ENCODE measurements at places on chromosomes 7 and 10. TPM values are rescaled to one million over a fixed set of nuclear protein-coding genes. Genes with fewer than 3 reads are reported as not detected.
A peak's percentile ranks its signal among the peaks of the same experiment; 100 is the strongest.

SGPL1 gene
- total RNA-seq, result 27.5 TPM

ZWINT gene
- total RNA-seq, result 26.7 TPM

NRP1 gene
- total RNA-seq, result 152 TPM

SYT15 gene
- total RNA-seq, result 1.2 TPM

EIF5AL1 gene
- 0.65 TPM for total RNA-seq

STEAP1B gene
- 45.1 TPM for total RNA-seq

NAT16 gene
- not detected for total RNA-seq

- peak; percentile 60 for DNase-seq
Measured at GRCh38 chr10:12709000-12709401, 292.5 kb downstream of the CCDC3 start.

GRCh38 chr10:89540420-89540949 lies 5.1 kb upstream of the SLC16A12 start:
- DNase-seq, result peak; percentile 62

DNA sequence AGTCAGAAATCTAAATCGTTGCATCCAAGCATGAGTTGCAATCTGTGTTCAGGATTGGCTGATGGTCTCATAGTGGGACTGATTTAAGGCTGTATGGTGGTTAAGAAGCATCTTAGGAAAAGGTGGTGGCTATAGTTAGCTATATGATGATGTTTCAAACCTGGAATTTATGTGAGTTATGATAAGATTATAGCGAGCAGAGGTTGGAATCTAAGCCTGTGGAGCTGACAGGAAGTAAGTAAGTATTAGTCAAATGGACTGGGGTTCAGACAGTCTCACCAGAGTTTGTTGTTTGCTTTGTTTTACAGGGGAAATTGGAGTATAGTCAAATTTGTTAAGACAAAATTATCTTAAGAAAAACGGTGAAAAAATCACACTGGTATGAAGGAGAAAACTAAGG lies 56.7 kb downstream of the ANKRD7 start:
- DNase-seq, result no peak

DNA sequence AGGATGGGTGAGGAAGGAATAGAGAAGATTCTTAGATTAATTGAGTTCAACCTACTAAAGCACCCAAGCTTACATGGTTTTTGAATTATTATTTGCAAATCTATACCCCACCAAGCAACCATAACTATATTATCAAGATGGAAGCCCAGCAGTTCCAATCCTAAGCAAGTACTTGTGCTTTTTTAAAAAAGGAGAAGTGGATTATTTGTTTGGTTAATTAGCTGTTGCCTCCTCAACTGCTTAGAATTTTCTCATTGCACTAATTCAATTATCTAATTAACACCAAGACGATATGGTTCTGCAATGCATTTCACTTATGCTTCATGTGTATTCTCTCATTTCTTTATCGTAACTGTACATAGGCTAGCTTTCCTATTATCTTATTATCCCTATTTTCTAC lies 27.3 kb upstream of the WIPF3 start:
- no peak for DNase-seq

DNA sequence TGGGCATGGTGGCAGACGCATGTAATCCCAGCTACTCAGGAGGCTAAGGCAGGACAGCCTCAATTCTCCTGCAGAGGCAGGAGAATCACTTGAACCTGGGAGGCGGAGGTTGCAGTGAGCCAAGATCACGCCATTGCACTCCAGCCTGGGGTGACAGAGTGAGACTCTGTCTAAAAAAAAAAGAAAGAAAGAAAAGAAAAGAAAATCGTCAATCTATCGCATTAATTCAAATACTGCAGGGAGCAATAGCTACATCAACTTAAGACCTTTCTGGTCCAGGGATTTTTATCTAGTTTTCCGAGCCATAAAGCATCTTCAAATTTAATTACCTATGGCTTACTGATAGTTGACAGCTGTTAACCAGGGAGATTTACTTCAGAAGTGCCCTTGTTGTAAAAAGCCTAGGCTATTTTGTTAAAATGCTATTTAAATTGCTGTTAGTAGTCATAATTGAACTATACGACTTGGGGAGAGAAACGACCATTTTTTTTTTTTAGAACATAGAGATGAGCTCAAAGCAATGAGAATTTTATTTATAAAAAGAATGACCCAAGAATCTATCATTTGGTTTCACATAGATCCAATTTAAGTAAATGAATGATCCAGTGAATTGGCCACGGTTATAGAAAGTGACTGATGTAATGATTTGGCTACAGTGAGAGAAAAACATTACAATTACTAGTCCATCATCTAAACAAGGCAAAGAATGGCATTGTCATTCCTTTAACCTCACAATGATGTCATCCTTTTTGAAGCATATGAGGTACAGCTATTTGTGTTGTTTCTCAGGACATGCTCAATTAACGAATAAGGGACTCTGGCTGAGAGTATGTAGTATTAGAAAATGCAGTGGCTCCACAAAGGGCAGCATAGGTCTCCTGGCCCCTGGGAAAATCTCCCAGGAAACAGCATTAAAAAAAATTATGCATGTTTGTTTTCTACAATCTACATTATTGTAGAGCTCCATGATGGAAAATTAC lies 85.3 kb downstream of the SEMA3C start:
- peak; percentile 77 for DNase-seq

- DNase-seq, result no peak
Measured at GRCh38 chr7:85412912-85413311, 226.1 kb upstream of the SEMA3D start.

DNA sequence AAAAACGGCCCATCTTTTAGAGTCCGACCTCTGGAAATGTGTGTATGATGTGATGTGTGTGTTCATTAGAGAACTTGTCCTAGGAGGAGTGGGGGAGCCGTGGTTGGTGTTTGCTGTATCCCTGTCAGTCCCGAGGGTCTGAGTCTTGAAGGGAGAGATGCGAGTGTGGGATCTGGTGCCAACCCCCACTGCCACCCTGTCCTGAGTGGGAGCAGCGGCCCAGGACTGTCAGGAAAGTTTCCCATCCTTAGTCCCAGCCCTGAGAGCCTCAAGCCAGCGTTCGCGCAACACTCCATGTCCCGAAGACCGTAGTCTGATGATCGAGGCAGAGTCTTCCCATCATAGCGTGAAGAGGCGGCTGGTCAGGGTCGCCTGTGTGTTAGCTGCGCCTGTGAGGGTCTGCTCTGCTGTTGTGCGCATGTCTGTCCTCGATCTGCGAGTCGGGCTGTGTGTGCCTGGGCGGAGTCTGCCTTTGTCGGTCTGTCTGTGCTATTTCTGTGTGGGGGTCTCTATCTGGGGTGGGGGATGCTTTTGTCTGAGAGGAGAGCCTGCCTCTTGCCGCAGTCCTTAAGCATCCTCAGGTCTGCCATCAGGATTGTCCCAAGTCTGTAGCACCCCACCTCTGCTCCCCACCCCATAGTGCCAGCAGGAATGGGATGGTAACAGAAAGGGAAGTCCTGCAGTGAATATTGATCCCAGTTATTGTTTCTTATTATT lies 514 bp upstream of the CHAT start:
- DNase-seq, result no peak

DNA sequence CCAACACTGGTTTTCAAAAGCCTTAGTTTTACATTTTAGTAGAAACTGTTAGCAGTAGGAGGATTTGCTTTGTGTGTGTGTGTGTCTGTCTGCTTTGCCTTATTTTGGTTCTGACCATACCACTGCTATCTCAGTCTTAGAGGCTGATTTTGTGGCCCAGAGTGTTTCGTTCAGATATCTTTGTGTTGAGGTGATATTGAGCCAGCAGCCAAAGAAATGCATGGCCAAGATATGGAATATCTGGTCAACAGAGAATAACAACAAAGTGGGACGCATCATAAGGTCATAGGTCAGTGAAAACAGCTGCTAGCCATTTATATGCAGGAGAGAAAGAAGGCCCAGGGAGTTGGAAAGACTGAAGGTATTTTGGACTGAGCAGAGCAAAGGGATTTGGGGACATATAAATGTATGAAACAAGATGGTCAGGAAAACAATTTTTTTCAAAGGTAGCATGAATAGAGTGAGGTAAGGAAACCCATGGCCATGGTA lies 47.7 kb downstream of the KIAA1217 start:
- no peak for DNase-seq

DNA sequence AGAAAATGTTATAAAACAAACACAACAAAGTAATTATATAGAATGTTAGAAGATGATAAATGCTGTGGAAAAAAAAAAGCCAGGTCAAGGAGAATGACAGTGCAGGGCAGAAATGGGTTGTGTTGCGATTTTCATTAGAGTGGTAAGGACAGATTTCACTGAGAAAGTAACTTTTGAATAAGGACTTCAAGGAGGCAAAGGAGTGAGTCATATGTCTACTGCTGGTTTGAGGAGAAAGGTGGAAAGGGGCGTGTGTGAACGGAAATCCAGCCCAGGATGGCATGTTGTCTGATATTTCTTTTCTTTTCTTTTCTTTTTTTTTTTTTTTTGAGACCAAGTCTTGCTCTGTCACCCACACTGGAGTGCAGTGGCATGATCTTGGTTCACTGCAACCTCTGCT lies 12.3 kb upstream of the DLD start:
- DNase-seq, result no peak

GRCh38 chr10:45461034-45461433 lies 87.0 kb downstream of the ALOX5 start:
- no peak for DNase-seq

DNA sequence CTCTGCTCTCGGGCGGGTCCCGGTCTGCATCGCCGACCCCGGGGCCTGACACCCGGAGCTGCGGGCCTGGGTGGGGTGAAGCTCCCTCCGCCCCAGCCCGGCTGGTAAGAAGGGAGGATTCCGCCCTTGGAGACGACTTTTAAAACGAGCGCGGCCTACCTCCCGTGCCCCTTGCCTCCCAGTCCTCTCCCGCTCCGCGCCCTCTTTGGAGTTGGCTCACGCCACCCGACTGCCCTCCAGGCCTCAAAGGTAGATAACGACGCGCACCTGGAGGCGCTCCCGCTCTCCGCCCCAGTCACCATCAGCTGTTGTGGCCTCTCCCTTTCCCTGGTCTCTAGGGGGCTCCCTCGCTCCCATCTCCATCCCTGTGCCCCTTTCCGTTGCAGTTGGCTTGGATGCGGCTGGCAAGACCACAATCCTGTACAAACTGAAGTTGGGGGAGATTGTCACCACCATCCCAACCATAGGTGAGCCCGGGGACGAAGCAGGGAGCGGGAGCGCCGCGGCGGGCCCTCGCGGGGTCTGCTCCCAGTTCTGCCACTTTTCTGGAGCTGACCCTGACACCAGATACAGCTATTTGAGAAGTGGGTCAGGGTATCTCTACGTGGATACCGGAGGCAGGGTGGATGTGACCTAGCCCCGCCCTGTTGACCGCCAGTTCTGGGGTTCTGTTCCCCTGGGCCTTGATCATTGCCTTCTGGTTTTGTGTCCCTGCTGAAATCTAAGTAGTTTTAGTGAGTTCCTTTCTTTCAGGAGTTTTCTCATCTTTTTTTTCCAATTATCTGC lies 679 bp downstream of the ARF5 start:
- peak; percentile 66 for DNase-seq

GRCh38 chr7:55484834-55485233 lies 87.5 kb downstream of the VOPP1 start:
- no peak for DNase-seq

DNA sequence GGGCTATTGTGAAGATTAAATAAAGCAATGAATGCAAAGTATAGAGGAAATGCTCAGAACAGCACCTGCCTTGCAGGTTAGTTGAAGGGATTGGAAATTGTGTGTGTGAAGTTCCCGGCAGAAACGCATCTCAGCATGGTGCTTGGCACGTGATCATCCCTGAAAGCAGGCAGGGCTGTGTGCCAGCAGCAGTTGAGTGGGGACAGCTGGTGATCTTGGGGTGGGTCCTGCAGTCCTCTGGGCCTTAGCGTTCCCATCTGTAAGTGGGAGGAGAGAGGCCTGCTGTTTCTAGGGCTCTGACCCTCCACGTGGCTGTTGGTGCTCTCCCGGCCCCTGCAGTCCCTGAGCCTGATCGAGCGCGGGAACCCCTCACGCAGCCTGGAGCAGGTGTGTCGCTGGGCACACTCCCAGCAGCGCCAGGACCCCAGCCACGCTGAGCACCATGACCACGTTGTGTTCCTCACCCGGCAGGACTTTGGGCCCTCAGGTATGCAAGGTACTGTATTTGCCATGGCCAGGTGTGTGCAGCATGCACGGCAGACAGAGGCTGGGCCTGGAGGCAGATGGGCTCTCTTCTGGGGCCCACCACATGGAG lies 55.3 kb downstream of the TBATA start:
- DNase-seq, result no peak

DNA sequence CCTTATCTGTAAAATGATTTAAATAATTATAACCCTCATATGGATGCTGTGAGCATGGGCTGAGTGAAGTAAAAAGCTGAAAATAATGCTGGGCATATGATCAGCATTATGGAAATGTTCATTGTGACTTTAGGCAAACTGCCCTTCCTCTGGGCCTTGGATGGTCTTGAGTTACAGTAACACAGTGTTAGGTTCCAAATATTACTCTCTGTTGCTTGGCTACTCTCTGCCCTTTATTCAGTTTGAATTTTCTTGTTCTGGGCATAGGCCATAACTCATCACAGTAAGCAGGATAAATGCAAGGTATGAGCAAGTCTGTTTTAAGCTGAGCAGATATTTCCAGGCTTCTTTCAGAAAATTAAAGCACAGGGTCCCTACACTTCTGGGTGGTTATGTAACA lies 868.0 kb downstream of the KCNMA1 start:
- DNase-seq, result no peak

GRCh38 chr7:157004521-157005455 lies 5.7 kb downstream of the MNX1 start:
- DNase-seq, result no peak

DNA sequence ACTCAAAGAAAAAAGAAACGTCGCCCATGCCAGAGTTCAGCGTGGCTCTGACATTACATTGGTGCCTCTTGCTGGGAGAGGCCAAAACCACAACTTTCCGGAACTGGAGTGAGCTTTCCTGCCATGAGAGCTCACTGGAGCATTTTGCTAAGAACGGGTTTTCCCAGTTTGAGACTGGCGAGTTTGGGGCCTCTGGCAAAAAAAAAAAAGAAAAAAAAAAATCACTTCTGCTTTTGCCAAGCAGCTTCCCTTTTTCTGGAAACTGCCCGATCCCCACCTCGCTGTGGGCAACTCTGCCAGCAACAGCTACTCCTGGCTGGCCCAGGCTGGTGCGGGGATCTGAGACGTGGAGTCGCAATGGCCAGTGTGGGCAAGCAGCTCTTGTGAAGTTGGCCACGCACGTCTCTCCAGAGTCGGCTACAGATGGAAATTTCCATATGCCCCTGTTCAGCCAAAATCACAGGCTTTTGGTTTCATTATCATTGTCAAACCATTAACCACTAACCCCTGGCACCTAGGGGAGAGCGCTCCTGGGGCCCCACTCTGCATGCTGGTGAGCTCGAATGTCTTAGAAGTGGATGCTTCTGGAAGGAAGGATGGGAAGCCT lies 25.7 kb downstream of the PRKAG2 start:
- peak; percentile 56 for DNase-seq

DNA sequence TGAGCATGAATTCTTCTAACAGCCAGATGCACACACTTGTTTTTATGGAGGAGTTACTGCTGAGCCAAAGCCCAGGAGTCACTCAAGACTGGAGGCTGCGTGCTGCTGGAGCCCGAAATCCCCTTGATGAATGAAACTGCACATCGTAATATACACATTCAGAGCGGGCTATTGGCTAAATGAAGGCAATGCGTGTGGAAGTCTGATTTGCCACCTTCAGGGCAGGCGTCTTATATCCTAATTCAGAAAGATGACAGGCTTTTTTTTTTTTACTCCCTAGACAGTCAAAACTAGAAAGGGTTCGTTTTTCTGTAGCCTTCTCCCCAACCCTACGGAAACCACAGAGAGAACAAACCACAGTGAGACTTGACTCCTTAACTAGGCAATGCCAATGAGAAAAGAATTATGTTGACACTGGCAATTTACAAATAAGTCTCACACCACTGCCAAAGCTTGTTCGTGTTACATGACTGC lies 227.2 kb upstream of the KLF14 start:
- DNase-seq, result peak; percentile 85

- DNase-seq, result no peak
Measured at GRCh38 chr10:79492839-79493238, 19.5 kb upstream of the EIF5AL1 start.

- no peak for DNase-seq
Measured at GRCh38 chr7:156423876-156424275, 216.7 kb upstream of the RNF32 start.
